ENCODE measurements at places on chromosomes 1 and 21. TPM values are rescaled to one million over a fixed set of nuclear protein-coding genes. Genes with fewer than 3 reads are reported as not detected.

The DTL gene
- total RNA-seq = 95.9 TPM

The KRTAP11-1 gene
- total RNA-seq = not detected

- no peaks in the 10 kb centered on the region for H3K4me1 ChIP-seq
- no peak overlapping the region for H3K27ac ChIP-seq
- H3K27me3 ChIP-seq = no peaks in the 10 kb centered on the region
Observed at GRCh38 chr1:99877568-99877967, 27.4 kb downstream of the AGL start.

GRCh38 chr1:67691712-67692111 is 6.7 kb downstream of the GADD45A start:
- peaks cover 27% of the 10 kb centered on the region for H3K4me1 ChIP-seq
- no peak overlapping the region for H3K27ac ChIP-seq
- H3K36me3 ChIP-seq = peaks cover 34% of the 10 kb centered on the region
- H3K27me3 ChIP-seq = no peaks in the 10 kb centered on the region

The SERINC2 gene
- total RNA-seq = 0.16 TPM

DNA sequence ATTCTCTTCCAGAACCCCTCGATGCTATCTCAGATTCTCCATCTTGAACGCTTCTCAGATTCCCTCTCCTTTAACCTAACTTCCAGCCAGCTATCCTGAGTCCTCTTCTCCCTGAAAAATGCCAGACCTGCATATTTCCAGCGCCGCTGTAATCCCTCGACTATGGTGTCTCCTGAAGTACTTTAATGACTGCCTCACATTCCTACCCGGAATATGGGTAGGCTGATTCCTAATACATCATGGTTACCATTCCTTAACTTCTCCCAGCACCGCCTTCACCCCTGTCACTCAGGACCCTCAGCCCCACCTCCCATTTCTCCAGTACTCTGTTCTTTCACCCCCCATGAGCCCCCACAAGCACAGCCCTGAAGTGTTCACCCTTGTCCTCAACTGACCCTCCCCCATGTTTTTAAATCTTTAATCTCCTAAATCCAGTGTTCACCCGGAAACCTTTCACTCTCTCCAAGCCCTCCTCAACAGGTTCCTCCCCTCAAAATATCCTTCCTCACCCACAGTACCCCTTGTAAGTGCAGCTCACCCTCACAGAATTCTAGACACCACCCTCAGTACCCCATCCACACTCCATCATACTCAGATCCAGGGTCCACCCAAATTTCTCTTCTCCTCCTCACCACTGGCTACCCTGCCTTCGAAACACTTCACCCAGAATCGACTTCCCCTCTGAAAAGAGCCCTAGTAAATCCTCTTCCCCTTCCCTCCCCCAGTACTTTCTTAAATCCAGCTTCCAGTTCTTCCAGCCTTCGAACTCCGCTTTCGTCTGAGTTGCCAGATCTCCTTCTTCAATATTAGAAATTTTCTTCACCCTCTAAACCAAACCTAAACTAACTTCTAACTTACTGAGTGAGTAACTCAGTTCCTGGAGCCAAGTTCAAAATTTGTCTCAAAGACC is 922 bp downstream of the CPT2 start:
- peak overlapping the region; percentile 98 for H3K27ac ChIP-seq
- peaks cover 23% of the 10 kb centered on the region for H3K36me3 ChIP-seq
- H3K27me3 ChIP-seq = no peaks in the 10 kb centered on the region
- H3K4me3 ChIP-seq = peak overlapping the region; percentile 99
- peaks cover 27% of the 10 kb centered on the region for H3K4me1 ChIP-seq
- no peak for DNase-seq

GRCh38 chr1:31830511-31830910 is 14.7 kb upstream of the SPOCD1 start:
- H3K27ac ChIP-seq = no peak overlapping the region
- H3K4me1 ChIP-seq = peaks cover 26% of the 10 kb centered on the region
- no peak overlapping the region for H3K4me3 ChIP-seq
- H3K36me3 ChIP-seq = no peaks in the 10 kb centered on the region
- no peak for DNase-seq
- H3K27me3 ChIP-seq = no peaks in the 10 kb centered on the region

DNA sequence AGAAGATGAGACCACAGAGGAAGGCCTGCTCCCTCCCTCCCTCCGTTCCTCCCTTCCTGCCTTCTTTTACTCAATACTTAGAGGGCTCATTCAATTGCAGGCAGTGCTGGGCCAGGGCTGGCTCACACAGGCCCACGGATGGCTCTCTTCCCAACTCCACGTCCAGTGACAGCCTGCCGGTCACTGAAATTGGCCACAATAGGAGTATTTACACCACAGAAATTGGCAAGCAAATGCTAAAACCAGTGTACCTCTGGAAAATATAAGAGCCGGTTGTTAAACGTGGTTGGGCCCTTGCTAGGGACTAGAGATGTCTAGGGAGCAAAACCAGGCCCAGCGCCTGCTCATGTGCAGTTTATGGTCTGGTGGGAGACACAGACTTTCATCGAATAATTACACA is 72.4 kb upstream of the TMEM51 start:
- no peaks in the 10 kb centered on the region for H3K36me3 ChIP-seq
- H3K27ac ChIP-seq = no peak overlapping the region
- H3K4me3 ChIP-seq = no peak overlapping the region
- H3K4me1 ChIP-seq = no peaks in the 10 kb centered on the region
- H3K27me3 ChIP-seq = peaks cover 2% of the 10 kb centered on the region
- no peak for DNase-seq

The FABP3 gene
- total RNA-seq = not detected

DNA sequence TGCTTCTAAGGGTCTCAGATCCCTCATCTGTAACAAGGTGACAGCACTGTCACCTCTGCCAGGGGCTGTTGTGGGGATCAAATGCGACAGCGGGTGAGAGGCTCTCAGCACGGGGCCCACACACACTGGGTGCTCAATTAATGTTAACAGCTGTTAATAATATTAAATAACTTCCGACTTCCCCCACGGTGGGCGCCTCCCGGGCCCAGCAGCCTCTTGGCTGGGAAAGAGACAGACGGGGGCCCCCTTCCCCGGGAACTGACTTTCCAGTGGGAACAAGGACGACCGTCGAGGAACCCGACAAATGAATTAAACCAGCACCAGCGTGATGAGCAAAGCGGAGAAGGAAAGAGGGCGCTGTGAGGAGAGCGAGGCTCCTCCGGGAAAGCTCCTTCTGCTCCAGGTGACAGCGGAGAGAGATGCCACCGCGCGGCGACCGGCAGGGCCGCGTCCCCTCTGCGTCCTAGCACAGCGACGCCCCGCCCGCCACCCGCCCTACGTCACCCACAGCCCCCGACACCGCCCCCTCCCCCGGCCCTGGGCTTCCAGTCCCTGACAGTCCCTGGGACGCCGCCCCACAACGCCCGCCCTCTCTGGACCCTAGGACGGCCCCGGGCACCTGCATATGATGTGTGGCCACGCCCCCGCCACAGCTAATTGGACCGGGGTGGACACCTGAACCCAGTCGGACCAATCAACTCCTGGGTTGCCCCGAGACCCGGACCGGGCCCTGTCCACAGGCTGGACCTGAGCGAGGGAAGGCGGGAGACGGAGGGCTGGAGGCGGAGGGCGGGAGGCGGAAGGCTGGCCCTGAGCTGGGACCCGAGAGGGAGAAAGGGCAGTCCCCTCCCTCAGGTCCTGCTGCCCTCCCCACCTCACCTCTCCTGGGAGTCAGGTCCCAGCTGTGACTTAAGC is 38.2 kb downstream of the MATN1 start:
- peak; percentile 31 for DNase-seq
- no peak overlapping the region for H3K27ac ChIP-seq
- H3K4me1 ChIP-seq = peaks cover 2% of the 10 kb centered on the region
- no peaks in the 10 kb centered on the region for H3K36me3 ChIP-seq
- H3K4me3 ChIP-seq = peak overlapping the region; percentile 42

DNA sequence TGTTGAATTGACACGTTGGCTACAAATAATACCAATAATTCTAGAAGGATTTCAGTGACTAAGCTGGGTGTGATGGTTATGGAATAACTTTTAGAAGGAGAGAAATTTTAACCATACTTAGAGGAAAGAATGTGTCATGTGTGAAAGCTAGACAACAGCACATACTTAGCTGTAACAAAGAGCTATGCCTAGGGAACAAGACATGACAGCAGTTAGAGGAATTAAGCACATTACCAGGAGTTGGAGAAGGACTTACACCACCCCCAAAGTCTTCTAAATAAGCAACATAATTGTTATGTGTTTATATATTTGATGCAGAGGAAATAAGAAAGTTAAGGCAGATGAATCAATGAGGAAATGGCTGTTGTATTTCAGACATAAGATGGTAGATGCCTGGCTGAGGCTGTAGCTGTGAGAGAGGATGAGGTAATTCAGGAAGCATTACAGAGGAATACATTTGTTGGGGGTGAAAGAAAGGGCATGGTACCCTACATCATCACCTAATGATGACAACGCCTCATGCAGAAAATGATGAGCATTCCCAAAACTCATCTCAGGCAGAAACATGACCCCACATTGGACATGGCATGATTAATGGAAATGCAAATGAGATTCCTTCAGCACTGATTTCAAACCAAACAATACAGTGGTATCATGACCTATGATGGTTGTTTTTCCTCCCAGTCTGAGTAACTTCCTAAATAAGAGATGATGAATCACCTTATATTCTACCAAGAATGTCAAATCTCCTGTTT is 211.5 kb downstream of the LHX8 start:
- H3K27ac ChIP-seq = no peak overlapping the region
- DNase-seq = no peak
- peaks cover 1% of the 10 kb centered on the region for H3K27me3 ChIP-seq
- H3K36me3 ChIP-seq = no peaks in the 10 kb centered on the region
- no peak overlapping the region for H3K4me3 ChIP-seq

GRCh38 chr1:41626616-41627375 is 142.3 kb upstream of the EDN2 start:
- peak; percentile 85 for DNase-seq
- H3K27ac ChIP-seq = peak overlapping the region; percentile 91
- H3K4me1 ChIP-seq = peaks cover 74% of the 10 kb centered on the region

The GAS5 gene
- total RNA-seq = 1,298 TPM

DNA sequence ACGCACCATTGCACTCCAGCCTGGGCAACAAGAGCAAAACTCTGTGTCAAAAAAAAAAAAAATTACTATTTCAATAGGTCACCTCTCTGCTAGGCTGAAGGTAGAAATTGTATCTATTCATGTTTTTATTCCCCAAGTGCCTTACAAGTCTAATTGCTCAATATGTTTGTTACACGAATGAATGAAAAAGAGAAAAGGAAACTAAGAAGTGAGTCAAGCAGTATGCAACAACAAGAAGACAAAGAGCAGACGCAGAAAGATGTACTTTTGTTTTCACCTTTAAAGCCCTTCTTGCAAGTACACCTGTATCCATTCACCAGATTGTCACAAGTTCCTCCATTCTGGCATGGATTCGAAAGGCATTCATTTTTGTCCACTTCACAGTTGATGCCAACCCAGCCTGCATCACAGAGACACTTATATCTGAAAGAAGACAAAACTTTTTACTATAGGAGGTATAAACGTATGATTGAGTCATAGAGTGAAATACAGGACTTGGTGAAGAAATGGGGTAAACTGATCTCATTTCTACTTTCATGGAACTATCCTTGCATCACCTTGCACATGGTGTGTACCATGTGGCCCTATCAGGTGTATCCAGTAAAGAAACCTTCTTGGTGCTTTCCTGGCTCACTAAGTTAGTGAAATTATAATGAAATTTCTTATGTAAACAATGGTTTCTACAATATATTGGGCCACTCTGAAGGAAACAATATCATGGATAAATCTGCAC is 57.1 kb upstream of the ADAM30 start:
- H3K4me3 ChIP-seq = no peak overlapping the region
- no peaks in the 10 kb centered on the region for H3K27me3 ChIP-seq
- H3K27ac ChIP-seq = no peak overlapping the region

- H3K27me3 ChIP-seq = peaks cover 3% of the 10 kb centered on the region
- no peak overlapping the region for H3K4me3 ChIP-seq
- no peaks in the 10 kb centered on the region for H3K36me3 ChIP-seq
- H3K4me1 ChIP-seq = peaks cover 2% of the 10 kb centered on the region
- no peak for DNase-seq
Observed at GRCh38 chr1:116111524-116112021, 374 bp downstream of the MAB21L3 start.

The LCE1B gene
- total RNA-seq = not detected

DNA sequence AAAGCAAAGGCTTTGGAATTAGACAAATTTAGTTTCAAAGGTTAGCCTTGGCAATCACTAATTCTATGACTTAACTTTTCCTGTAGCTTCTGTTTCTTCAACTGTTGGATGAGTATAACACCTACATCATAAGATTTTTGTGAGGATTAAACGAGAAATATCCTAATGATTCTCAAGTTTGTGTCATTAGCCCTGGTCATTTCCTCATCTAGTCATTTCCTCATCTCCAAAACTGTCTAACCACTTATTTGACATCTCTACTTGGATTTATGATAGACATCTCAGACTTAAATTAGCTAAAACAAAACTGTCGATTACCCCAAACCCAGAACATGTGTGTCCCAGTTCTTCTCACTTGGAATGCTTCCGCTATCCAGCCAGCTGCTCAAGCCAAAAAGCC is 80.2 kb upstream of the CHODL start:
- H3K36me3 ChIP-seq = no peaks in the 10 kb centered on the region
- no peak overlapping the region for H3K27ac ChIP-seq
- H3K27me3 ChIP-seq = no peaks in the 10 kb centered on the region
- no peak for DNase-seq
- H3K4me1 ChIP-seq = no peaks in the 10 kb centered on the region

DNA sequence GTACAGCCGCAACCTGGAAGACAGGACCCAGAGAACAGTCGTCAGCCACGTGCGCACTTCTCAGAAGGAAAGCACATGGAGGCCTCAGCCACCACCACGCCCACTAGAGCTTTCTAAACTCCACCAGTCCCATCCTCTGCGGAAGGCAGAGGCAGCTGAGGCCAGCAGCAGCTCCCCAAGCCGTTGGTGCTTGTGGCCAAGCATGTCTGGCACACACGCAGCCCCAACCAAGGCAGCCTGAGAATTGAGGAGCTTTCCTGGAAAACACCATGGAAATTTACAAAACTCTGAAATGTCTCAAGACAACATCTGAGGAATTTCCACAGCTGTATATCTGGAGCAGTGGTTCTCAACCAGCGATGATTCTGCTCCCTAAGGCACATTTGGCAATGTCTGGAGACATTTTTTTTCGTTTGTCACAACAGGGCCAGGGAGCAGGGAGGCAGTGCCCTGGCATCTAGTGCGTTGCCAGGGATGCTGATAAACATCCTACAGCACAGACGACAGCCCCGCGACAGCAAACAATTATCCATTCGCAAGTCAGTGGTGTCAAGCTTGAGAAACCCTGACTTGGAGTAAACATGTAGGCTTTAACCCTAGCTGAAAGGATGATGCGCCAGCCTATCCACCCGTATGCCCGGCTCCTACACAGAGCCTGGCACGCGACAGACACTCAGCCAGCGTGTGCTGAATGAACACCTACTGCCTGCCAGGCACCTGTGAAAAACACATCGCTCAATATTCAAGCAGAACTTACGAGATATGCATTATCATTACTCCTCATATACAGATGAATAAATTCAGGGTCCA is 24.7 kb downstream of the NPHP4 start:
- peaks cover 3% of the 10 kb centered on the region for H3K36me3 ChIP-seq
- H3K4me1 ChIP-seq = no peaks in the 10 kb centered on the region
- no peaks in the 10 kb centered on the region for H3K27me3 ChIP-seq
- no peak for DNase-seq

GRCh38 chr1:228379666-228380065 is 27.0 kb downstream of the TRIM11 start:
- H3K4me3 ChIP-seq = no peak overlapping the region
- no peak for DNase-seq
- no peaks in the 10 kb centered on the region for H3K36me3 ChIP-seq

The NUP210L gene
- total RNA-seq = 0.07 TPM

The SLC45A3 gene
- total RNA-seq = 0.65 TPM

GRCh38 chr1:20361401-20361800 is 70.7 kb downstream of the VWA5B1 start:
- peaks cover 63% of the 10 kb centered on the region for H3K27me3 ChIP-seq
- no peaks in the 10 kb centered on the region for H3K36me3 ChIP-seq
- peaks cover 12% of the 10 kb centered on the region for H3K4me1 ChIP-seq
- no peak overlapping the region for H3K27ac ChIP-seq
- DNase-seq = no peak
